ENCODE measurements at places on chromosomes 2 and 18.
A peak's percentile ranks its signal among the peaks of the same experiment; 100 is the strongest.

DNA sequence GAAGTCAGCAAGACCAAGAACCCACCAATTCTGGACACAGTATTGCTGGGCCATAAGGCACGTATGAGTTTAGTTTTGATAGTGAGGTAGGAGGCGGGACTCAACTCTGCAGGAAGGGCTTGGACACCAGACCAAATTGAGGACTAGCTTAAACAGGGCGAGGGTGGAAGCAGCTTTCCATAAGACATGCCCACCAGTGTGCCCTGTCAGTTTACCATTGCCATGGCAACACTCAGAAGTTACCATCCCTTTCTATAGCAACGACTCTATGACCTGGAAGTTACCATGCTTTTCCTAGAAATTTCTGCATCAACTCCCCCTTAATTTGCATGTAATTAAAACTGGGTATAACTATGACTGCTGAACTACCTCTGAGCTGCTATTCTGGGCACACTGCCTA, 2.8 kb downstream of the M1AP start:
- no peak for DNase-seq

- no peak for DNase-seq
Measured at GRCh38 chr2:38691994-38692393, 26.1 kb downstream of the GALM start.

- DNase-seq: peak; percentile 55
Measured at GRCh38 chr18:74597034-74597661, 522 bp upstream of the ZNF407 start.

- DNase-seq: no peak
Measured at GRCh38 chr2:200331061-200331400, 24.5 kb downstream of the SPATS2L start.

GRCh38 chr2:231666171-231667095, 41.9 kb upstream of the PTMA start:
- DNase-seq: peak; percentile 94

DNA sequence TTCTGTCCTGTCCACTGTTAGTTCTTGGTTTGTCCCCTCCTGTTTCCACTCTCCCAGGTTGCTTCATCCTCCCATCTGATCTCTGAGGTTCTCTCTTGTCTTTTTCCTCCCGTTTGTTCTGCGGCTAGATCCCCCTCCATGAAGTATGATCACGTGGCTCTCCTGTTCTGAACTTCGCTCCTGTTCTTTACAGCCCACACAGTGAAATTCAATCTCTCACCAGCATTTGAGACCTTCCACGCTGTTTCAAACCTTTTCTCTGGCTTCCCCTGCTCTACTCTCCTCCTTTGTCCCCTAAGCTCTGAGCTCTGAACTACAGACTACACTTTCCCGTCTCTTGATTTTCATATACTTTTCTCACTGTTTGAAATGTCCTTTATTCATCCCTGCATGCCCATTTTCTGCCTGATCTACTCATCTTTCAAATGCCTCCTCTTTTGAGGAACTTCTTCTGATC, 83.5 kb downstream of the OSBPL6 start:
- no peak for DNase-seq
